NCI-H146 (cell line): ENCODE measurements at places on chromosomes 3 and 15.

GRCh38 chr3:172627057-172627809, 83.6 kb downstream of the NCEH1 start:
- no peak for DNase-seq

DNA sequence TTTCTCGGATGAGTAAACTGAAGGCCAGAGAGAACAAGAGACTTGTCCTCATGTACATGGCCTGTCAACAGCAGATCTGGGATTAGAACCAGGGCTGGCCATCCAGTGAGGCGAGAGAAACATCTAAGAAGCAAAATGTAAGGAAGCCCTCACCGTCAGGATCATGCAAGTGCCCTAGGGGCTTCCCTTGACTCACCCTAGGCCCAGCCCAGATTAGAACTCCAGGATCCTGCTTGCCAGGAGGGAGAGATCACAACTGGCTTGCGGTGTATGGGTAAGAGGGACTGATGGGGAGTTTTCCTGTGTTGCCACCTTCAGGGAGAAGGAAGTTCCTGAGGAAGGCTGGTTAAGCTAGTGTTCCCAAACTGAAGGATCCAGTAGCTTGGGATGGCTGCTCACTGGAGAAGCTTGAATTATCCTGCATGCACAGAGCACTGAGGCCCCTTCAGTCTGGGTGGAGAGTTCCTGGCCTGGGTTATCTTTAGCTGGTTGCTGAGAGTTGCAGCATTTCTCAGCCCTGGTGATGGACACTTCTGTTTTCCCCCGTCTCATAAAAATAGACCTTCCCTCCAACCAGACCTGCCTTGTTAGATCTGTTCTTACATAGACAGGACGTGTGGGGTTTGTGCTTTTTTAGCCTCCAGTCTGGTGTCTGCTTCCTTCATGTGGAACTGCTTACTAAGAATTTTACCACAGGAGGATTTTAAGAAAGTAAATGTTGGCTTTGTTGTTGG, 28.2 kb upstream of the XIRP1 start:
- no peak for DNase-seq

GRCh38 chr15:99449514-99449913, 116.3 kb upstream of the MEF2A start:
- no peak for DNase-seq

GRCh38 chr15:69997813-69998212, 99.9 kb downstream of the TLE3 start:
- peak; percentile 27 for DNase-seq

DNA sequence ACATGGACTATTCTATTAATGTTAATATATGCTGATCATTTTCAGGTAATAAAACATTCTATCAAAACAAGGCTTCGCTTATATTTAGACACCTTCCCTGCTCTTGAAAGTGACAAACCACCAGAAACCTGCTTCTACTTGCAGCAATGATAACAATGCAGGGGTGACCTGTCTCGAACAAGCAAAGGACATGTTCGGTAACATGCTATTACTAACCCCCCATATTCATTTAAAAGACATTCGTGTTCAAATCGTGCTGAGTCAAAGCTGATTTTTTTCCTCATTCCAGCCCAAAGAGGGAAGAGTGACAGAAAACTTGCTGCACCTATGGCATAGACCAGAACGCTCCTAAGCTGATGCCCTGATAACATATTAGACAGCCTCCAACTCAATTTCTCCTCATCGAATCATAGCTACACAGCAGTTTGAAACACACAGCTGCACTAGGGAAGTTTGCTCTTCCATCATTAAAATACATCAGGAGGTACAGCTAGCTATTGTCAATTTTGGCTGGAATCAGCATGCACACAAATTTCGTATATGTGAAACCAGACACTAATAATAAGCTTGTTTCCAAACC, 341.5 kb downstream of the FOXP1 start:
- no peak for DNase-seq

DNA sequence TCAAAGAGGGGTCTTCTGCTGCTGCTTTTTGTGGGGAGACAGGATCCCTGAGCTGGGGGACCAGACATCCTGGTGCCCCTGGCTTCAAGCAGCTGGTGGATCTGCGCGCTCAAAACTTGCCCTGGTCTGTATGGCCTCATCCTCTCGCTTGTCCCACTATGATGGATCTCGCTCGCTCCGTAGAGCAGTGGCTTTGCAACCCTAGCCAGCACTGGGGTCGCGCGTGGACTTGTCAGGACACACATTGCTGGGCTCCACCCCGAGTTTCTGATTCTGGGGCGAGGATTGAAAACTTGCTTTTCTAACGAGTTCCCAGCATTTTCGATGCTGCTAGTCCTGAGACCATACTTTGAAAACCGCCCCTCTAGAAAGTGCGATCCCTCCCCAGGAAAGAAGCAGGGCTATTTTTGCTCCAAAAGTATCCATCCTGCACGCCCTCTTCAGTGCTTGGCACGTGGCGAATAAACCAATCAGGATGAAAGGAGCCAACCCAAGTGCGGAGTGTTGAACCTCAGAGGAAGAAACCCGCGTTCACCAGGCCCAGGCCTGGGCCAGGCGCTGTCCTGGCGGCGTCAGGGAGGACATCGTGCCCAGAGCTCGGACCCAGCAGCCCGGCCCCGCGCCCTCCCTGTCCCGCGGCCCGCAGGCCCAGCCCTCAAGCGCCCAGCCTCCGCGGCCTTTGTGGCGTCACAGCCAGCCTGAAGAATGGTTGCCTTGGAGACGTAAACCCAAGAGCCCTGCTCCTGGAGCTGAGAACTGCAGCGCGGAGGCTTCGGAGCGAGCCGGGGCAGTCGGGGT, at the start of gene CFAP100:
CFAP100 (plus strand) TSS at position 731 of the 798 bp plus-strand sequence. CDS start 1,092 bp downstream, outside the sequence.
- DNase-seq, result peak; percentile 70

GRCh38 chr15:100330629-100331215, 11.1 kb downstream of the ADAMTS17 start:
- no peak for DNase-seq

- DNase-seq, result no peak
Measured at GRCh38 chr3:4409415-4409814, 57.7 kb downstream of the SUMF1 start.

- DNase-seq, result no peak
Measured at GRCh38 chr3:47404431-47404876, 23.6 kb downstream of the PTPN23 start.

DNA sequence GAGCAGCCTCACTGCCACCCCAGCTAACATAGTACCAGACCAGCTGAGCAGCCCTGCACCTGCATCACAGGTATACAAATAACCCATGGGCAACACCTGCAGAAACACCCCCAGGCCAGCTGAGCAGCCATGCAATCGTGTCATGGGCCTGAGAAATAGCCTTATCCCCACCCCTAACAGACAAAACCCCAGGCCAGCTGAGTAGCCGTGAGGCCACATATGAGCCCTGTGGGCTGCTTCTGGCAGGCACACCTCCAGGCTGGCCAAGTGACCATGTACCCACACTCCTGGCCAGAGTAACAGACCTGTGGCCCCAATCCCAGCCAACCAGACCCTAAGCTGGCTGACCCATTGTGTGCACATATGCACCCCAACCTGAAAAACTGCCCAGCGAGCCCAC, 138.6 kb downstream of the DMXL2 start:
- DNase-seq, result no peak

DNA sequence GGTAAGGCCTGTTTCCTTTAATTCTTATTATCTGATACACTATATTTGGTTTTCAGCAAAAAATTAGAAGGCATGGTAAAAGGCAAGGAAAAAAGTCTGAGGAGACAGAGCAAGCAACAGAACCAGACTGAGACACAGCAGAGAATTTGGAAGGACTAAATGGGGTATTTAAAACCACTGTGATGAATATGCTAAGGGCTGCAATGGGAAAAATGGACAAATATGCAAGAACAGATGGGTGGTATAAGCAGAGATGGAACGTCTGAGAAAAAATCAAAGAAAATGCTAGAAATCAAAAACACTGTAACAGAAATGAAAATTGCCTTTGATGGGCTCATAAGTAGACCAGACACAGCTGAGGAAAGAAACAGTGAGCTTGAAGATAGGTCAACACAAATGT, 50.8 kb upstream of the NSMCE3 start:
- no peak for DNase-seq

- DNase-seq, result no peak
Measured at GRCh38 chr15:48522911-48523310, 122.6 kb downstream of the FBN1 start.

DNA sequence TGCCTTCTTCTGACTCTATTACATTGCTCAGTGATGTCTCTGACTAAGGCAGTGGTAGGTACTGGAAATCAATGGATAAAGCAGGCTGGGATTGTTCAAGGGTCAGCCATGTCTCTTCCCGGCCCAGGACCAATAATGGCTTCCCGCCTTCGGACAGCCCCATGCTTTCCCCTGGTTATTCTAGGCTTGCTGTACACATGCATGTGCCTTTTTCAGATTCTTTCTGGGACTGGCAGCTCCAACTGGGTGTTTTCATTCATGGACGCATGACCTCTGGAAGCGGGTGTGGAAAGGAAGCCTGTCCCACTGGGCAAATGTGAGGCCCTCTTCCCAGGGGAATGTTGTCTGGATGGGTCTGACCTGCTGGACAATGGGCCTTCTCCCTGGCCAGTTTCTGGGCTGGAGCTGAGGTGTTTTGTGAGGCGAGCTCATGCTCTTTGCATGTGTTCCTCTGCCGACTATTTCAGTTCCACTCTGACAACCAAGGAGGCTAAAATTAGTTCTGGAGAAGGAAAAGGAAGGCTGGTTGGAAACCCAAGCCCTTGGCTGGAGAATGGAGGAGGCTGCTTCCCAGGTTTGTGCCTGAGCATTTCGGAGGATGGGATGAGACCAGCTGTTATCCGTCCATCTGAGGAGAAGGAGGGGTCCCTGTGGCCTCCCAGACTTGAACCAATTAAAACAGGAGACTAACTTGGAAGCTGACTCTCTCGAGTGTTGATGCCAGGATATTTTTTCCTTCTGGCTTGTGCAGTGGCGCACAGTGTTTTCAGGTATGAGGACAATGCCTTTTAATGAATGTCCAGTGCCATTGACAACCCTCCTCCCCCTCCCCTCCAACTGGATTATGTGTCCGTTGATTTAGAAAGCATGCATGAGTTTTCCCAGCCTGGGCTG, 6.9 kb downstream of the ACVR2B start:
- DNase-seq, result no peak

DNA sequence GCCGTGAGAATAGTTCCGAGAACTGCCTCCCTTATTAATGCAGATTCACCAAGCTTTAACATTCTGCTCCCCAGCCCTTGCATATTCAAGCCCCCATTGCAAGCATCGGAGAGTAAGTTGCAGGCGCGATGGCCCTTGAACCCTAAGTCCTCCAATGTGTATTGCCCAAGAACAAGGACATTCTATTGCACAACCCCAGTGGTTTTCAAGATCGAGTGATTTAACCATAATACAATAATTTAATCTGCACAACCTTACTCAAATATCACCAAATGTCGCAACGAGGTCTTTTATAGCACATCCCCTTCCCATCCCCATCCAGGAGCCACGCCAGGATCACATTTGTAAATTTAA, 21.7 kb upstream of the PLXND1 start:
- no peak for DNase-seq

DNA sequence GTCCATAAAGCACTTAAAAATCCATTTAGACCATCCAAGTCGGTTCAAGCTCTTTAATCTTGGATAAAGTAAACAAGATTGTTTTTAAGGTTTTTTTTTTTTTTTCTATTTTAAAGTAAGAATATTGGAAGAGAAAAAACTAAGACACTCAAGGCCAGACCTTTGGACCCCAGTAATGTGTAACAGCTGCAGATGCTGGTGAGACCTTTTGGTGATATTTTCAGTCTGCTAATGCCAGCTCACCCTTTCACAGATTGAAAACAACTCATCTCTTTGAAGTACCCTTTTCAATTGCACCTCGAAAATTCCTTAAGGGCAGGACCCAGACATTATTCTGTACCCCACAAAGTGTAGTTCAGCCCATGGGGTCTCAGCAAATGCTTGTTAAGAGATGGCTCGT, 260.7 kb upstream of the CTNNB1 start:
- no peak for DNase-seq

- no peak for DNase-seq
Measured at GRCh38 chr3:187025254-187025655, 94.9 kb downstream of the ST6GAL1 start.

GRCh38 chr3:71646971-71647370, 63.4 kb upstream of the FOXP1 start:
- no peak for DNase-seq

DNA sequence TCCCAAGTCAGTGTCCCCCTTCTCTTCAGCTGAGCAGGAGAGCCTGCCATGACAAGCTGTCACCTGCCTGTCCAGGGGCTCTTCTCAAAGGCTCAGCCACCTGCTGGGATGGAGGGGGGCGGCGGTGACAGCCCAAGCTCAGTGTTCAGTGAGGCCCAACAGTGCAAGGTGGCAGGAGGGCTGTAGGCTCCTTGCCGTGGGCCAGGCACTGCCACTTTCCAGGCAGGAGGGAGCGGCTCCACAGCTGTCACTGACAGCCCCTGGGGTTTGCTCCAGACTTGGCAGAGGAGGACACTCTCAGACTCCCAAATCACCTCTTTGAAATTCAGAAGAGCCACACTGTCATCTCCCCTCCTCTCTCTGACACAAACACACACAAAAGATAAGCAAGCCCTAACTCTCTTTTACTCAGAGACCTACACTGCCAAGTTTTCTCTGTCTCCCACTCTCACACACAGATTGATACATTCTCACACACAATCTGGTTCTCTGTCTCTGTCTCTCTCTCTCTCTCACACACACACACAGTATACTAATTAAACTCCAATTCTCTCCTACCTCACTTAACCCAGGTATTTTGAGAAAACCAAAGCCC, 443.3 kb downstream of the EPHB1 start:
- DNase-seq, result peak; percentile 82
